ENCODE measurements at places on chromosomes 2 and 18. TPM values are rescaled to one million over a fixed set of nuclear protein-coding genes. Genes with fewer than 3 reads are reported as not detected.

DNA sequence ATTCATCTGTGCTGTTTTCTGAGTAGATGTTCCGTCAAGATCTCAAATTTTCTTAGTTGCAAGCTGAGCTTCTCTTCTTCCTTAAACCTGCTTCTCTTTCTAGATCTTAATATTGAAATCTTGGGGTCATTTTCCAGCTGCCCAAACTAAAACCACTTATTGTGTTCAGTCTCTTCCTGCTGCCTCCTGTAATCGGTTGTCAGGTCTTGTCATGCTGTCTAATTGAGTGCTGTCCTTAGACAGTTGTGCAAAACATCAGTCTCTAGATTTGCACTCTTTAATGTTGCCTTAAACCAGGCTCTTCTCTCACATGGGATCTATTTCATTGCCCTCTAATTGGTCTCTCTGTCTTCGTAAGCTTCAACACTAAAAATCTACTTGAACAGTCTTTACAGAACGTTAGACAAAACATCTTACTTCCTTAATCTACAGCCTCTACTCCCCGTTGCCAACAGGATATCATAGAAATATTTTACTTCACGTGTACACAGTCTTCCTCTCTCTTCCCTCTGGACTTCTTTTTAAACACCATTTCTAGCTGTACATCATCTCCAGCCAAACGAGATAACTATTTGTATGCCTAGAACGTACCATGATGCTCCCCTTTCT is 34.9 kb downstream of the GPD2 start:
- no peak for DNase-seq

DNA sequence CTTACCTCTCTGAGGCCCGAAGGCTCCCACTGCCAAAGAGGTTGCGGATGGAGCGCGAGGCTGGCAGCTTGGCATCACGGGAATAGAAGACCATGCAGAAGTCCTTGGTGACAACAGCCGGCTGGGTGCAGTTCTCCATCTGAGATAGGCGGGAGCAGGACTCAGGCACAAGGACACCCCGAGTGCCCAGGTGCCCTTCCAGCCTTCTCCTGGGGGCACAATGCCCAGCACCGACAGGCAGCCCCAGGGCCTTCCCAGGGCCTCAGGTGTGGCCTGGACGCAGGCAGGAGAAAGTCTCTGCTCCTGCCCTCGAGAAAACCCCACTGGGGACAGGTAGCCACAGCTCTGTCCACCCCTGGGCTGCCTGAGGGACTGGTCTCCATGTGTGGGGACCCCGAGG is 33.6 kb downstream of the AQP12A start:
- no peak for DNase-seq

Gene G6PC2
- total RNA-seq = not detected

Gene CMPK2
- 6.4 TPM for total RNA-seq

Gene ATP6V1C2
- total RNA-seq = not detected

GRCh38 chr18:23861805-23862470 is 152.6 kb upstream of the TTC39C start:
- DNase-seq = no peak

Gene TUBA4B
- not detected for total RNA-seq

Gene NDUFB3
- total RNA-seq = 112 TPM
